ENCODE measurements at places on chromosomes 4 and X.

DNA sequence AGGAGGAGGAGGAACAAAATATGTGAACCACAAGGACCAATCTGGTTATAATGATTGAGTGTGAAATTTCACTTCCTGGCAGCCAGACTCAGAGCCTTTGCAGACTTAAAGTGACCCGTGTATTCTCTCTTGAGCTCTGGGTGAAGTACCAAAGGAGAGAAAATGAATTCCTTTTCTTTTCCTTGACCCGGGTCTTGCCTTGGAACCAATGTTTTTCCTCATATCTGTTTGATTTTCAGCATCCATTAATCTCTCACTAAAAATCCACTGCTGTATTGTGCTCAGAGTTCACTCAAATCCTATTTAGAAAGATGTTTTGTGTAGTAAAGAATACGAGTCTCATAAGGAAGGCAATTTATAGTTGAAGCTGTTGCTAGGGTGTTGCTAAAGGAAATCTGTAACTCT, 78.3 kb upstream of the C1QTNF7 start:
- DNase-seq: no peak

DNA sequence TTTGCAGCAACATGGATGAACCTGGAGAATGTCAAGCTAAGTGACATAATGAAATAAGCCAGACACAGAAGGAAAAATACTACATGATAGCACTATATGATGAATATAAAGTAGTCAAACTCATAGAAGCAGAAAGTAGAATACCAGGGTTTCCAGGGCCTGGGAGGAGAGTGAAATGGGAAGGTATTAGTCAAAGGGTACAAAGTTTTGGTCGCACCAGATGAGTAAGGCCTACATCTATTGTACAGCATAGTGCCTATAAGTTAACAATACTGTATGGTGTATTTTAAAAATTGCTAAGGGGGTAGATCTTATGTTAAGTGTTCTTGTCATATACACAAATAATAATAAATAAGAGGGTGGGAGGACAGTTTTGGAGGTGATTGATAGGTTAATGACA, 41.5 kb downstream of the ENOX2 start:
- no peak for DNase-seq

DNA sequence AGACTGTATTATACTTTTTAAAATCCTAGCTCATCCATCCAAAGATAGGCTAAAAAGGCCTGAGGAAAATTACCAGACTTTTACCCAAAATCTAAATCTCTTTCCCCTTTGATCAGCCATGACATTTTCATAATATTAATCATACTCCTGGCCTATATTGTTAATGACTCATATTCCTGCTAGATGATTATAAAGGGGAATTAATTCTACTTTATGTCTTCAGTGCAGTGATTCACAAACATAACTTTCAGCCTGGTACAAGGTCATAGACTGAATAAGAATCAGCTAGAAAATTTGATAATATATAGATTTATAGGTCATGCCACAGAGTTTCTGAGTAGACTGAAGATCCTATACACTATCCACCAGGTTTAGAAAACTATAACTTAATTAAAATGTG, 1905.4 kb downstream of the C4orf33 start:
- DNase-seq: no peak

GRCh38 chrX:96791559-96791958, 92.1 kb upstream of the RPA4 start:
- DNase-seq: no peak

GRCh38 chr4:35506161-35506560, 738.2 kb downstream of the ARAP2 start:
- DNase-seq: no peak
